NCI-H460 (cell line): ENCODE measurements at places on chromosomes 11 and 22. TPM values are rescaled to one million over a fixed set of nuclear protein-coding genes. Genes with fewer than 3 reads are reported as not detected.

- DNase-seq: no peak
Measured at GRCh38 chr22:16936625-16937024, 71.4 kb downstream of the GAB4 start.

- DNase-seq: no peak
Measured at GRCh38 chr11:113574586-113574985, 99.4 kb upstream of the DRD2 start.

DNA sequence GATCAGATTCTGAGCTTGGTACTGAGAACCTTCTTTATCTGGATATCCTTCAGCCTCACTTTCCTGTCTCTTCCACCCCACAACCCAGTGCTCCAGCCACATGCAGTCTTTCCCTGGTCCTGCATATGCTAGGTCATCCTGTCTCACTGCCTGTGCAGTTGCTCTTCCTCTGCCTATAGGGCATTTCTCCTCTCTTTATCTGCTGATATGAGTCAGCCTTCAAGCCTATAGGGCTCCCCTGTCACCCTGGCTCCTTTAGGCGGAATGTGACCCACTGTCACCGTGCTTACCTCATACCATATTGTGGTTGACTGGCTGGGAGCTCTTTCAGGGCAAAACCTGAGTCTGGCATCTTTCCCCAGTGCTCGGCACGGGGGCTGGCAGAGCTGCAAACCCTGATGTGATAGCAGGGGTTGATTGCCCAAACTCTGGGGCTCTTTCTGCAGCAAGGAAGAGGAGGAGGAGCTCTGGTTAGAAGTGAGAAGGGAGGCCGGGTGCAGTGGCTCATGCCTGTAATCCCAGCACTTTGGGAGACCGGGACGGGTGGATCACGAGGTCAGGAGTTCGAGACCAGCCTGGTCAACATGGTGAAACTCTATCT is 26.3 kb downstream of the MEI1 start:
- no peak for DNase-seq

DNA sequence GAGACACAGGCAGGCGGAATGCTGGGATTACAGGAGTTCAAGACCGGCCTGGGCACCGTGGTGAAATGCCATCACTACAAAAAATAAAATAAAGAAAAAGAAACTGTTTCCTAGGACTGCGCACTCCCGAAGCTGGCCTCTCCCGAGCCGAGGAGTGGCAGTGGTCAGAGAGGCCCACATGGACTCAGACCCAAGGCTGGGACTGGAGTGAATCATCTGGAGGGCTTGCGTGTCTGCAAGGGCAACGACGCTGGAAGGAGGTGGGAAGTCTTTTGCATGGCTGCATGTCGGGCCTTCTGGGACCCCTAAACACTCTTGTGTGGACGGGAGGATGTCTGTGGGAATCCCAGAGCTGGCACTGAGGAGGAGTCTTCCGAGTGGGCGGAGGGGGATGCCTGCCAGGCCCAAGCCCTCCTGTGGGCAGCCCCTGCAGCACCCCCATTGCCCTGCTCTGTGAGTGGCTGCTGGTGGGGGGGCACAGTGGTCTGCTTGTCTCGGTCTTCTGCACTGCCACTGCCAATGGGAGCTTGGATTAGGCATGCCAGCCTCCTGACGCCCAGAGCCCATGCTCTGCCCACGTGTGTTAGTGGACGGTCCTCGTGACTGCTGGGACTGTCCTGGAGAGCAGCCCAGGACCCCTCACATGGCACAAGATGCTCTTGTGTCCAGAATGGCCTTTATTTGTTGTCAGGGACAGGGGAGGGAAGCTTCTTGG is 1.8 kb upstream of the AP2A2 start:
- no peak for DNase-seq

- no peak for DNase-seq
Measured at GRCh38 chr22:47187176-47187957, 424.9 kb downstream of the TBC1D22A start.

DNA sequence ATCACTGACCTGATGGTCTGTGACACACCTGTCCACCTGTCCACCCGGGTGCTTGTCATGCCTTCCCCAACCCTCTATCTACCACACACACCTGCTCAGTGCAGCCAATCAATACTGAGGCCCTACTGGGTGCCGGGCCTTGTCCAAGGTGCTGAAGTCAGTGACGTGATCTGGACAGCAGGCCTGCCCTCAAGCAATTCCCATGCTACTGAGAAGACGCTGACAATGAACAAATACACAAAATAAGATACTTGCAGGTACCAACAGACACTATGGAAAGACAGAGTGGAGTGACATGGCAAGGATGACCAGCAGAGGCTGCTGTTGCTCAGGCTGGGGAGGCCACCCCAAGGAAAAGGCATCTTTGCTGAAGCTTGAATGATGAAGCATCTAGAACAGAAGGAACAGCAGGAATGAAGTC is 21.2 kb downstream of the PLAAT3 start:
- DNase-seq: peak; percentile 11

DNA sequence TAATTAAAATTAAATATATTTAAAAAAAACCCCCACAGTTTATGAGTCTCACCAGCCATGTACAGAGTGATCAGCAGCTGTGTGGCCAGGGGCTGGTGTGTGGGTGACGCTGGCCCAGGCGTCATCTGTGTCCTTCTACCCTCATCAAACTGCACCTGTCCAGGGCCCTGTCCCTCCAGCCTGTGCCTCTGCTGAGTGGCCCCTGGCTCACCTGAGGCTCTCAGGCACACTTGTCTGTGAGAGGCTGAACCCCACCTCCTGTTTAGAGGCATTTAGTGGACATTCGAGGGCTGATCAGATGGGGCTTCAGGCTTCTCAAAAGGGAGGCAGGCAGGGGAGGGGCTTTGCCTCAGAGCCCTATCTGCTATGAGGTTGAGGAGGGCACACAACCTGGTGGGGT is 29.9 kb upstream of the SMIM38 start:
- DNase-seq: no peak

- DNase-seq: no peak
Measured at GRCh38 chr11:10503777-10504480, 37.1 kb downstream of the RNF141 start.

- DNase-seq: no peak
Measured at GRCh38 chr22:37627545-37627944, 11.9 kb upstream of the SH3BP1 start.

GRCh38 chr11:19259487-19260345 is 19.0 kb upstream of the E2F8 start:
- peak; percentile 38 for DNase-seq

- no peak for DNase-seq
Measured at GRCh38 chr11:77730789-77731188, 89.7 kb downstream of the RSF1 start.

GRCh38 chr22:17159504-17159951 is 451 bp upstream of the HDHD5 start:
- peak; percentile 13 for DNase-seq

- DNase-seq: no peak
Measured at GRCh38 chr11:26330262-26330661, 1.7 kb upstream of the ANO3 start.

LRRC55 gene
- total RNA-seq: not detected in 2 replicates

OR5AN1 gene
- not detected in 2 replicates for total RNA-seq

DAGLA gene
- 0.52 TPM in 2 replicates for total RNA-seq

DENND6B gene
- total RNA-seq: 0.81 and 1.5 TPM in 2 replicates

OSBP gene
- total RNA-seq: 21.4 and 21.7 TPM in 2 replicates

ANO1 gene
- total RNA-seq: 2.7 TPM in 2 replicates
